ENCODE measurements at places on chromosomes 7 and 10.

- no peak for DNase-seq
Observed at GRCh38 chr10:16742165-16742960, 74.9 kb downstream of the RSU1 start.

GRCh38 chr10:131141207-131141606, 170.3 kb downstream of the TCERG1L start:
- no peak for DNase-seq

GRCh38 chr7:37532636-37533035, 84.0 kb upstream of the ELMO1 start:
- no peak for DNase-seq

DNA sequence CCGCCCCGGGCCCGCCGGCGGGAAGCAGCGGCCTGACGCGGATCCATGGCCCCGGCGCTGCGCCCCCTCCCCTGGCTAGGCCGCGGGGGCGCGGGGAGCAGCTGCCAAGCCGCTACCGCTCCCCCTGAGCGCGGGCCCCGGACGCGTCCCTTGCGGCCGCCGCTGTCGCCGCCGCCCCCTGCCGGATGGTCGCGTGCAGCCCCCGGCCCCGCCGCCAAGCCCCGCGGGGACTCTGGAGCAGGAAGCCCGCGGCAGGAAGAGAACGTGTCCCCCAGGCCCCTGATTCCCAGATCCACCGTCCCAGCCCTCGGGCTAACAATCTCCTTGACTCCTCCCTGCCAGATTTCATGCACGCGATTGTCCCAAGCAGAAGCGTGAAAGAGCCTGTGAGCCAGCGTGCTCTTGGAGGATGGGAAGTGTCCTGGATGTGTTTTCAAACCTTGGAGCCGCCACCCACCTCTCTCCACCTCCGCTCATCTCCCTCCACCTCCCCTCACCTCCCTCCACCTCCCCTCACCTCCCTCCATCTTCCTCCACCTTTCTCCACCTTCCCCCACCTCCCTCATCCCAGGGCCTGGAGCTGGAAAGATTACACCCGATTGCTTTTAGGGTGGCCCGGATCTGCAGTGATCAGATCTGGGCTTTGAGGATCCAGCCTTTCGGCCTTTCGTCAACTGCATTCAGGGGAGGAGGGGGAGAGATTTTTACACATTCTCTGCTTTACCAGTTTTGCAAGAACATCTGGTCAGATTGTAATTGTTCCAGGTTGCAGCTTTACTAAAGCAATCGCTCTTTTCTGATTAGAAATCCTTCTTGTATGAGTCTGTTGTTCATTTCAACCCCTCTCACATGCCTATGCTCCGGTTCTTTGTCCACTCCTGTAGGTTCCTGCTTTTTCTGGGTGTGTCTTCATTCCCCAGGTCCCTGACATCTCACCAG, 570 bp upstream of the PRTFDC1 start:
- peak; percentile 51 for DNase-seq

- no peak for DNase-seq
Observed at GRCh38 chr7:107108793-107109371, 59.9 kb upstream of the HBP1 start.

GRCh38 chr10:85908462-85908861, 458.1 kb downstream of the GRID1 start:
- no peak for DNase-seq

DNA sequence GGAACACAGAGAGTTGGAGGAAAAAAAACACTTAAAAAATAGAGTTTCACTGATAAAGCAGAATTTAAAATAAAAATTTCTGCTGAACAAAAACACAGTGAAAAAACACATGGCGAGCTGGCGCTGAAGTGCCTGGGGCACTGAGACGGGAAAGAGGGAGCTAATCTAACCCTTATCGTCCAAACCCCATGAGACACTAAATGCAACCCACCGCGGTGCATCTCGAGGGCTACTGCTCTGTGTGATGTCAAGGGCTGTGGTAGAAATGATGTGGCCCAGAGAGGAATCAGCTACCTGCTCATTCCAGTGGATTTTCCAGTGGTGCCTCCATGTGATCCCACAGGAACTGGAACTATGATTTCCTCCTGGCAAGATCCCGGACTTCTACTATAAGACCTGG, 499.3 kb downstream of the SUGCT start:
- DNase-seq: no peak

- DNase-seq: no peak
Observed at GRCh38 chr10:61663466-61663865, 737 bp downstream of the CABCOCO1 start.
